Left ventricle myocardium inferior (tissue), 1 donor: ENCODE measurements at places on chromosomes 13 and 19. TPM values are rescaled to one million over a fixed set of nuclear protein-coding genes. Genes with fewer than 3 reads are reported as not detected.

CGB8 gene
- total RNA-seq, result not detected

ZNF729 gene
- total RNA-seq, result not detected

PGLYRP2 gene
- not detected for total RNA-seq

SIGLECL1 gene
- not detected for total RNA-seq
